KBM-7 (cell line): ENCODE measurements at places on chromosomes 2 and 18.

DNA sequence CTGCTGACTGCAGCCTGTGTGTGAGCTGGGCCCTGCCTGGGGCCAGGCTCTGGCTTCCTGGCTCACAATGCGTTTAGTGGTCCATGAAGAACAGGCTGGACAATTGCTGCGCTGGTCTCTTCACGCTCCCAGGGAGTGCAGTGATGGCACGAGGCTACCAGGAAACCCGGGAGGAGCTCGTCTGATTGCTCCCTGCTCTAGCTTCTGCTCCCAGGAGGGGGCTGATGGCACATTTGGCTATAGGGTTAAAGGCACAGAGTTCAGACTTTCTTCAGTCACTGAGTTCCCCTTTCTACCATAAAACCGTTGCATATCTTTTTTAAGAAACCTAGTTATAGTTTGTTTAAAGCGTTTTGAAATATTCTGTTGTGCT is 60.1 kb downstream of the KCNF1 start:
- no peak for DNase-seq

GRCh38 chr2:82993609-82994008 is 1465.5 kb downstream of the SUCLG1 start:
- no peak for DNase-seq

DNA sequence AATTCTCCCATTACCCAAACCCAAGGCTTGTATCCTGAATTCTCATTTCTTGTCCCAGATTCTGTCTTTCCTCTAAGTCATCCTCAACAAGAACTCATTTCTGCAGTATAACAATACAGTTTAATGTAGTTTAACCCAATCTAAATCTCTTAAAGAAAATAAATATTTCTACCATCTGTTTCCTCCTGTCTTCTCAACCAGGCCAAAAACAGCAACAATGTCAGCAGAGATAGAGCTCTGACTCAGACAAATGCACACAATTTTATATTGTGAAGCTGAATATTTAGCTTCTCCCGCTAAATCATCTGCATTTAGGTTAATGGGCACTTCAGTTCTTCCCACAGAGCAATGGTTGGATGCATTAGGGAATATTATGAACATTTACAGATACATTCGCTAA is 35.7 kb upstream of the KYNU start:
- DNase-seq: no peak

DNA sequence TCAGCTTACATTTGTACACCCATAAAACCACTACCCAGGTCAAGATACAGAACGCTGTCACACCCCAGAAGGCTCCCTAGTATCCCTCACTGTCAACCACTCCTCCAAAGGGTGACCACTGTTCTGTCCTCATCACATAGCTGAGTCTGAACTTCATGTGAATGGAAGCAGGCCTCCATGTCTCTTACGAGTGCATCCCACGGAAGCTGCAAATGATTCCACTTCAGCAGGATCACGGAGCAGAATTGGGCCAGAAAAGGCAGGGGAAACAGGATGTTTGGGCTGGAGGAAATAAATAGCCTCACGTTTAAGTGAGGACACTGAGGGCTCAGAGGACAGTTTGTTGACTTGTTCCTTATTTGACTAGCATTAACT is 38.4 kb downstream of the LBH start:
- DNase-seq: no peak

- no peak for DNase-seq
These were observed 192.6 kb upstream of the MYT1L start for GRCh38 chr2:2523461-2524347.

DNA sequence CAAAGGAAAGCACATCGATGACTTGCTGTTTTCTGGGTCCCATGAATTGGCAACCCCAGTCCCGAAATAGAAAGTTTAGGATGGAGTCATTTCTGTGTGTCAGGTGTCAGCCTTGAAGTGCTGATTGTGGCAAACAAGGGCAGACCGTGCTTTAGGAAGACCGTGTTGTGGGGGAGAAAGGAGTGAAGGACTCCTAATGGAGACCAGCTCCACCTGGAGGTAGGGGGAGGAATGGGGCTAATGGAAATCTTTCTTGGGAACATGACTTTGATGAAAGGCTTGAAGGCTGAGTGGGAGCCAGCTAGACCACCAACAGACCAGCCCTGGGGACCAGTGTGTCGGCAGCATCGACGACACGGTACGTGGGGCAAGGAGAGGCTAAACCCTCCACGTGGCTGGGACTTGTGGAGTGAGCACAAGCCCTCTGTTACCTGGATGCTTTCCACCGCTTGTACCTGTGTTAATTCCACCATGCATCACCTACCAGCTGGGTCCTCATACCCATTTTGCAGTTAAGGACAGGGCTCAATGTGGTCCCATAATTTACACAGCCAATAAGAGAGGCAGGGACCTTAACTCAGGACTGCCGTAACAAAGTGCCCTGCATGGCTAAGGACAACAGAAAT is 104.2 kb downstream of the SH3BP4 start:
- DNase-seq: peak; percentile 51

GRCh38 chr2:47488870-47489584 is 86.1 kb downstream of the MSH2 start:
- no peak for DNase-seq

- no peak for DNase-seq
These were observed 292.1 kb downstream of the GPD2 start for GRCh38 chr2:156728328-156728727.

DNA sequence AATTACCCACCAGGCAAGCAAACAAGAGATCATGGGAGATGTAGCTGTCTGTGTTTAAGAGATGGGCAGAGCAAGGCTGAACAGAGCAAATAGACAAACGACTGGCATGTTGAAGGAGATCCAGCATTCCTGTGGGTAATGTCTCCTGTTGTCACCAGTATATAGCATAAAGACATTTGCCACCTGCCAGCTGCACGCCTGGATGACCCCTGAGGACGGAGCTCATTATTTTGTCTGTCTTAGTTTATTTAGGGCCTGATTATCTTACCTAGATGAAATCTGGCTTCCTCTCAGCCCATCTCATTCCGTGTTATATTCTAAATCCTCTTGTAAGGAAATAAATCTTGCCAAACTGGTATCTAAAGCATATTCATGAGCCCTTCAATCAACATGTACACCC is 510.3 kb upstream of the LINC00305 start:
- no peak for DNase-seq

DNA sequence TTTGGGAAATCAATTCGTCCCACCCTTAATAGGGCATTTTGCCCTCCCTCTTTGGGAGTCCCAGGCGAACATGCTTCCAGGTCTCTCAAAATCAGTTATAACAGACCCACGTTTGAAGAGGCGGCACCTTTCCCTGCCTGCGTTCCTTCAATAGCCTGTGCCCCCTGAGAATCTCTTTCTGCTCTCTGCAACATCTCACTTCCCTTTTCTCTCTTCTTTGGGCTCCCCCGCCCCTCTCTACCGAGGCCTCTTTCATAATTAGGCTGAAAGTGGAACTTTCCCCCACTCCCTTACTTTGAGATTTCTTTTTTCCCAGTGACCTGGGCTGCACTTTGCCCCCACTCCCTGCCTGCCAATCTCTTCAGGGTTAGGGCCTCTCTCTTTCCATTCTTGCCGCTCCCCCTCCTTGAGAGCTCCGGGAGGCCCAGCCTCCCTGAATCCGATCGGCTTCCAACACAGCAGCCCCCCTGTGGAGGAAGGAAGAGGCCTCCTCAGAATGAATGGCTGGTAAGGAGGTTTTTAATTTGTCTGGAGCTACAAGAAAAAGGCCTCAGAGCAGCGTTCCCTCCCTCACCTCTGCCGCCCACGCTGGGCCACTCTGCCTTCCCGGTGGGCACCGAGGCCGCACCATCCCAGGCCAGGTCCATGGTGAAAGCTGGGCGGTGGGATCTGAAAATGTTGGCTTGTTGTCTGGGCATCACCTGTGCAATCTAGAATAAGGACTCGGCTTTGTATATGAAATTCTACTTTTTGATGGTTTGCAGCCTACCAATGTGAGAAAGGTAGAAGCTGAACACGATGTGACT is 162.6 kb upstream of the SIX3 start:
- peak; percentile 92 for DNase-seq

DNA sequence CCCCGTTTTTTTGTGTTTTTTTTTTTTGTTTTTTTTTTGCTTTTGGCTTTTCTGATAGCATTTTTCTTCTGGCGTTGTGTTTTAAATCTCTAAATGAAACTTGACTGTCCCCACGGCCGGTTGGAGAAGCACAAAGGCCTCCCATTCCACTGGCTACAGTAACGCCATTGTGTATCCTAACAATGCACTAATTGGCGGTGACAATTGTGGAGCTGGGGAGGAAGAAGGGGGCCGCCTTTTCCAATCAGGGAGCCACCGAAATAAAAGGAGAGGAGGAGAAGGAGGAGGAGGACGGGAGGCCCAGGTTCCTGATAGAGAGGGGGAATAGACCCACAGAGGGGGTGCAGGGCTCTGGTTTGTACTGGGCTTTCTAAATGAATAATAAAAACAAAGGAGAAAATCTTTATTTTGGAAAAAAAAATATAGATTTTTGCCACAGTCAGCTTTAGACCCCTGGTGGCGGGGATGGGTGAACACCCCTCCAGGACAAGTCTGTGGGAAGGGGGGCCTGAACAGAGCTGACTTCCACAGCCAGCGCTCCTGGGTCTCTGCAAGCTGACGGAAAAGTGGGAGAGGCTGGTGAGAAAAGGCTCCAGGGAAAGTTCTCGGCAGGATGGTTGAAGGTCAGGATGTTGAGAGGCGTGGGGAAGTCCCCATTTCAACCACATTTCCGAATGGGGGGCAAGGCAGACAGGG is 43.7 kb upstream of the FZD5 start:
- no peak for DNase-seq

GRCh38 chr2:191479680-191480023 is 198.3 kb upstream of the NABP1 start:
- no peak for DNase-seq

- DNase-seq: peak; percentile 66
These were observed 618.6 kb downstream of the ZEB2 start for GRCh38 chr2:143901185-143901842.

DNA sequence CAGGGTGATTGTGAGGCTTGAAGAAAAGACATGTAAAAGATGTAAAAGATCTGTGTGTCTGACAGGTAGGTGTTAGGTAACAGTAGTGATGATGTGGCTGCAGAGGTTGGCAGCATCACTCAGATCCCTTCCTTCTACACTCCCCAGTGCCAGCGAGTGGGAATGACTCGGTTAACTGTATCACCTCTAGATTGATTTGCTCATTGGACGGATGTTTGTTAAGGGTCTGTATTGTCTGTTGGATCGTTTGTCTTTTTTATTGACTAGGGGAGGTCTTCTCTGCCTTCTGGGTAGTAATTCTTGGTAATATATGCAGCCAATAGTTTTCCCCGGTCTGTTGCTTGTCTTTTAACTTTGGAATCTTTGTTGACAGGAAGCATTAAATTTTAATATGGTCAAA is 44.8 kb upstream of the CNGA3 start:
- no peak for DNase-seq

GRCh38 chr2:98157557-98157956 is 70.6 kb downstream of the VWA3B start:
- no peak for DNase-seq

- no peak for DNase-seq
These were observed 10.3 kb upstream of the ZBTB7C start for GRCh38 chr18:48419277-48420022.

GRCh38 chr2:128635361-128635900 is 316.8 kb upstream of the HS6ST1 start:
- DNase-seq: no peak

DNA sequence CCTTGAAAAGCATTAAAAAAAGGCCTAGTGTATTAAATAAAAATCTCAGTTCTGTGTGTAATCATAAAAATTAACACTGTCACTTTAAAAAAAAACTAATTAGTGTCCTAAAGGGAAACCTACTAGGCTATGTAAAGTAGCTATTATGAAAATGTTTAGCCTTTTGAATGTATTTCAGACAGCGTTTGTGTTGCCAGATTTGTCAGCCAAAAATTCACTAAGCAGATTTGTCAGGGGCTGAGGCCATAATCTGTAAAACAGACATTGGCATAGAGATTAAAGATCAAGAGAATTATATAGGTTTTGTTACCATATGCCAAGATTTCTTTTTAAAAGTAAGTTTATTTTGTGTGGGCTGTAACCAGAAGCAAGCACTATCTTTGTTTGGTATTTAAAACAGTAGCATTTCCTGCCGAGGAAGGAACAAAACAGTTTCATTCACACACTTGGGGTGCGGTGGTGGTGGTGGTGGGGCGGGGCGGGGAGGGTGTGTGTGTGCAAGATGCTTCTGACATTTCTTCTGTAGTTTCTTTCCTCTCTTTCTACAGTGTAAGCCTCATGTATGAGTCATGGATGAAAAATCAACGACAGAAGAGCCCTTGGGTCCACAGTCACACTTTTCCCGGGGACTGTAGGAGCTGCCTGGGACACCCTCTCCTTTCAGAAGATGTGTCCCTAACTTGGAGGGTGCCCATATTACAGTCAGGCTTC is 328.5 kb upstream of the FANCL start:
- no peak for DNase-seq

- DNase-seq: peak; percentile 6
These were observed 198.4 kb downstream of the EIPR1 start for GRCh38 chr2:3179208-3179607.

DNA sequence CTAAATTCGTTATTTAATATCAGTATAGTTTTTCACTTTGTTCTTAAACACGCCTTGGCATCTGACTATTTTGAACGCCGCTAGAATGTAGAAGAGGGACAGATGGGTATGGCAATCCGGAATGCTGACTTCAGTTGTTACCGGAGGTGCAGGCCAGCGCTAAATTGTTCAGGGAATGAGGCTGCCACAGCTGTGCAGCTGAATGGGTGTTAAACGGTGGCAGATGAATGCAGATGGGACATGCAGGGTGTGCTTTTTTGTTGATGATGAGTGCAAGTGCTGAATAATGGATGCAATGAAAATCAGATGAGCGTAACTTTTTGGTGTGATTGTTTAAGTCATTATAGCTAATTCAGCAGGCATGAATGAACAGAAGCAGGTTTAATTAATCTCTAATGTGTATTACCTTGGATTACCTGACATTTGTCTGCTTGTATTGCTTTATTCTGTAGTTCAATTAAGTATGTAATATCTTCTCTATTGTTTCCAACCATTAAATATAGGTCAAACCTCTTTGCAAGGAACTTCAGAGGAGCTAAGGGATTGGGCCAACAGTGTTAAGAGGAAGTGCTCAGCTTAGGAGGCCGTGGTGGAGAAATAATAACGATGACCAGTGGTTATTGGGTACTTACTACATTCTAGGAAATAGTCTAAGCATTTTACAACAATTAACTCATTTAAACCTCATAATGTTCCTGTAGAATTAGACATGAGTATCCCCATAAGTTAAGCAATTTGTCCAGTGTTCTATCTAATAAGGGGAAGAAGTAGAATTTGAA is 11.9 kb upstream of the CREG2 start:
- no peak for DNase-seq

- DNase-seq: no peak
These were observed 52.5 kb upstream of the TRIM43 start for GRCh38 chr2:95539290-95539689.

DNA sequence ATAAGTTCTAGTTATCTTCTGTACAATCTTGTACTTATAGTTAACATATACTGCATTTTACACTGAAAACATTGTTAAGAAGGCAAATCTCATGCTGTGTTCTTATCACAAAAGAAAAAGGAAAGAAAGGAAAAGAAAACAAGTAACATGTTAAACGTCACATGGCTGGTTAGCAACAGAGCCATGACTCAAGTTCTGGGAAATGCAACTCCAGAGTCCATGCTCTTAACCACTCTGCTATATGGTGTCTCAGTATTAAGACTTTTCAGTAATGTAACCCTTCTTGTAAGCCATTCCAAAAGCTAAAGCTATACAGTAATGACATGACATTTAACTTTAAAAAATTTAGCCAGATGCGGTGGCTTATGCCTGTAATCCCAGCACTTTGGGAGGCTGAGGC is 181.4 kb downstream of the BARD1 start:
- DNase-seq: no peak

GRCh38 chr2:99775585-99775984 is 285.8 kb upstream of the REV1 start:
- no peak for DNase-seq

- no peak for DNase-seq
These were observed 47.2 kb downstream of the PRKRA start for GRCh38 chr2:178403671-178404306.
